ENCODE measurements at places on chromosomes 1 and 21.

- DNase-seq: no peak
Observed at GRCh38 chr1:169250022-169250421, 117.6 kb downstream of the NME7 start.

GRCh38 chr1:37305841-37306240 lies 168.5 kb upstream of the ZC3H12A start:
- DNase-seq: no peak

DNA sequence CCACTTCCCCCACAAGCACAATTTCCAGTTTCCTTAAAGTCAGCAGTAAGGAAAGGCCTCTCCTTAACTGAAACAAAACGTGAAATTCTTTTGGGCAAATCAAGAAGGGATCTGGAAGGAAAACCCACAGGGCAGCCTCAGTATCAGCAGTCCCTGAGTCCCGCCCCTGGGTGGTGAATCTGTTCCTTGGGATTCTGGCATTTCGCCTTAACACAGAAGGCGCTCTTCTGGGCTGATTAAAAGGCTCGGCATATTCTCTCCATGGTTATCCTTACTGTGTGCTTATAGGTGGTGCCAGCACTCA lies 12.2 kb upstream of the RAB4A start:
- no peak for DNase-seq

GRCh38 chr1:24921412-24921811 lies 8.7 kb downstream of the RUNX3 start:
- DNase-seq: no peak

DNA sequence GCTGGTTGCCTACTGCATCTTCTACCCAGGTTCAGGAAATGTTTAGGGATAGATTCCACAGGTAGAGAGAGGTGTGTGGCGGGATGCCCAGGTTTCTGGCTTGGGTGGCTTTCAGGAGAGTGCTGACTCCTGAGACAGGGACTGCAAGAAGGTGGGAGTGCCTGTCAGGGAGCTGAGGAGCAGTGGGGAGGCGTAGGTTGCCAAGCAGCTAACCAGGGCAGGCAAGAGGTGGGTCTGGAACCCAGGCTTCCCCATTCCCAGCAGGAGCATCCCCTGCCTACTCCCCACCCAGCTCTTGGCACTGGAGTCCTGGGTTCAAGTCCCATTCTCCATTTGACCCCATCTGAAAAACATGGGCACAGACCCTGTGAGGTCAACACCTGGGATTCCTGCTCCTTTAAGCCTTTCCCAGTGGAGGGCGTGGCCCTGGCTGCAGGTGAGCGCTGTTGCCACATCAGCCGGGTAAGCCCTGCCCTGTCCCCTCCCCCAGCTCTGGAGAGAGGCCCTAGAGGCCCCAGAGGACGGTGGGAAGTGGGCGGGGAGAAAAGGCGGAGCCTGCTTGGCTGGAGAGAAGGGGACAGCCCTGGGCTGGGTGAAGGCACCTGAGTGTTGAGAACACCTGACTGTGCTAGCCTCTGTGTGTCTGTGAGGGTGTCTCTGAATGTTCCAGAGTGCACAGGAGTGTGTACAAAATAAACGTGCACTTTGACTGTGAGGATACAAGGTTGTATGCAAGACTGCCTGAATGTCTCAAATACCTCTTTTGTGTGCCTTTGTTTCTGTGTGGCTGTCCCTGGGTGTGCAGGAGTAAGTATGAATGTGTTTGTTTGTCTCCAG lies 14.0 kb upstream of the SYNC start:
- DNase-seq: peak; percentile 49

DNA sequence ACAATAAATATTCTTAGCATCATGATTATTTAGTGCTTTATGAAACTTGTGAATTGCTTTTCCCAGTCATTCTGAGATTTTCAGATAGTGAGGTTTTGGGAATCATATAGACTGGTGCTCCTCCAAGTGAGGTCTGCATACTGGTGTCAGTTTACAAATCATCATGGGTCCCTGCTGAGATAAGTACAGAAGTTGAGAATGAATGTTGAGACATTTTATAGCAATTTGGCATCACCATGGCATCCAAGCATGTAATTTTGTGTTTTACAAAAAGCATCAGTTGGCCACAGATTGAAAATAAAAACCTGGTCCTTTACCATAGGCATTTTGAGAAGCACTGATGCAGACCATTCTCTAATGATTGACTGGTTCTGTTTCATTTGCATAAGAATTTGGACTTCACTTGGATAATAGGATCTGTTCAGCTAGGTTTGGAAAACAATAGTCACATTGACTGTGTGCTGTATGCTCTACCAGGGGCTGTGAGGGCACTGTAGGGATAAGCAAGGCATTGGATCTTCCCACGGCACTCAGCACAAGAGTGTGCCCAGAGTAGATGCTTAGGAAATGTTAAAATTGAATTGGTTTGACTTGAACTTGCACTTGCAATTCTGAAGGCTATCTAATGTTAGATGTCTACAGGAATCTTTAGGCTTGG lies 79.0 kb upstream of the JUN start:
- no peak for DNase-seq

DNA sequence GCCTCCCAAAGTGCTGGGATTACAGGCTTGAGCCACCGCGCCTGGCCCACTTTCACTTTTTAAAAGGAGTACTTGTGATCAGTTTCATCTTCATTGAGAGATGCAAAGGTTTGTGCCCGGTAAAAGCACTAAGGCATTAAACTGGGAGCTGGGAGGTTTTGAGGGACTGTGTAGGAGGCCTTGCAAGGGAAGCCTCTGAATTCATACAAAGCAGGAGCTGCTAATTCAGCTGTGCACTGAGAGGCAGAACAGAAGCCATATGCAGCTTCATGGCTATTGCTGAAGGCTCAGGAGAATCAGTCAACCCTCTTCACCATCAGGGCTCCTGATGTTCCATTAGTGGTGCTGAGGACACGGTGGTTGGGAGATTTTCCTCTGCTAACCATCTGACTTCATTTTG lies 77.7 kb downstream of the GPR88 start:
- no peak for DNase-seq

GRCh38 chr1:227776331-227776771 lies 39.1 kb upstream of the PRSS38 start:
- peak; percentile 96 for DNase-seq

- DNase-seq: peak; percentile 63
Observed at GRCh38 chr1:82392513-82392912, 591.8 kb downstream of the ADGRL2 start.

- DNase-seq: no peak
Observed at GRCh38 chr1:205356440-205357139, at the start of gene KLHDC8A. KLHDC8A (minus strand) TSS chr1:205356922; CDS start chr1:205343604, 13,318 bp downstream.

DNA sequence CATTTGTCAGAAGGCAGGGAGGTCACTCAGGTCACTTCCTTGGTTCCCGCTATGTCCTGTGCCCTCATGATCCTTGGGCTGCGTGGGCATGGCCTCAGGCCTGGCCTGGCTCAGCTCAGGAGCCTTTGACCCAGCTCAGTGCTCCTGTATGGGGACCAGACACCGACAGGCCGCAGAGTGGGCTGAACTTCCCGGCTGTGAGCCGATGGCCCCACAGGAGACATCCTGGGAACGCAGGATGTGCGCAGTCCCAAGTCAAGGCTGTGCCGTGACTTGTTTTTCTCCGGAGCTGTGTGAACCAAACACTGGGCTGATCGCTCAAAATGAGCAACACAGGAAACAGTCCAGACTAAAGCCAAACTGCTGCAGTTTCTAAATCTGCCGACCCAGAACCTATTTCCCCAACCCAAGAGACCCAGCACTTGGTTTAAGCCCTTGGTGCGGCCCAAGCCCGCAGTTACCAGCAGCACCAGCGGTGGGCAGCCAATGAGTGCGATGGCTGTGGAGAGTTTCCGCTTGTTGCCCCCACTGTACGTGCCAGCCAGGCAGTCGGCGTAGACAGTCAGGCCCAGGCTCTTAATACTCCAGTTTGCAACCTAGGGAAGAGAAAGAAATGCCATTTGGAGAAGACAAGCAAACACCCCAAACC lies 92.3 kb upstream of the GCLM start:
- no peak for DNase-seq

- peak; percentile 51 for DNase-seq
Observed at GRCh38 chr1:208182880-208183645, 61.1 kb downstream of the PLXNA2 start.

GRCh38 chr1:6179564-6180175 lies 451 bp downstream of the CHD5 start:
- peak; percentile 82 for DNase-seq

DNA sequence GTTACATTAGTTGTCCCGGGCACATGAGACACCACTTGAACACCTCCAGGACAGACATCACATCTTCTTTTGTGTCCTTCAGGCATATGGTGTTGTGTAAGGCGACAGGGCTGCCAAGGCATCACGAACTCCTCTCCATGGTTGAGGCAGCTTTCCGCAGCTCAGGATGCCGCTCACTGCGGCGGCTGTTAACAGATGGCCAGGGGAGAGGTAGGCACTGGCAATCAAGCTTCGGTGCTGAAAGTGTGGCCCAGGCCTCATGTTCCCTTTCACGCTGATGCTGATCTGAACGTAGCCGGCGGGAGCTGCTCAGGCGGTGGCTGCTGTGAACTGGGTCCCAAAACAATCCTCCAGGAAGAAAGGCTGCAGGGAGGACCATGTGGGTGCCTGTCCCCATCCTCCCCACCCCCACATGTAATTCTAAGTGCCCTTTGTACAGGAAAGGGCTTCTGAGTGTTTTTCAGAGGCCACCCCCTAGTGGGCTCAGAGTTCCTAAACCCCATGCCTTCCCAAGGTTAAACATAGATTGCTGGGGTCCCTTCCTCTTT lies 287.1 kb upstream of the AJAP1 start:
- DNase-seq: no peak

- DNase-seq: no peak
Observed at GRCh38 chr1:226195144-226195543, 8.6 kb upstream of the ACBD3 start.

- no peak for DNase-seq
Observed at GRCh38 chr21:38842079-38842478, 36.4 kb downstream of the ETS2 start.

DNA sequence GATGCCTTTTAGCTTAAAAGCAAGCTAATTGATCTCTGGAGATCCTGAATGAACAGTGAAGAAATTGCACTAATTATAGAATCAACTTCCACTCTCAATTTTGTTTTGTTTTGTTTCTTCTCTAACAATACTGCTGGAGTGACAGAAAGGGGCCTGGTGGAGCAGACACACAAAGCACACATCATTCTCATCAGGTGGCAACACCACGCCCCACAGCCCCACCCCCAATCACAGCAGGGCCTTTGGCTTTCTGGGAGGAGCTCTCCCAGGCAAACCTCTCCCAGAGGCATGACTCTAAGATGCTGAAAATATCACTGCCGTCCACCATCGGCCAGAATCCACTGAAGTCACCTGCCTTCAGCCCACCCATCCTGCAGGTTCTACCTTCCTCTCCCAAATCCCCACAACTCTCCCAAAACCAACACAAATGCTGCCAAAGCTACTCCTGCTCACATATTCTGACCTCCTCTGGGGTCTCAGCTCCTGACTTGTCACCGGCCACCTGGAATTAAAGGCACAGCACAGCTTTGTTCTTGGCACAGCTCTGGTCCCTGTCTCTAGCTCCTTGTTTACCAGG lies 120.7 kb downstream of the GRIK3 start:
- DNase-seq: no peak

DNA sequence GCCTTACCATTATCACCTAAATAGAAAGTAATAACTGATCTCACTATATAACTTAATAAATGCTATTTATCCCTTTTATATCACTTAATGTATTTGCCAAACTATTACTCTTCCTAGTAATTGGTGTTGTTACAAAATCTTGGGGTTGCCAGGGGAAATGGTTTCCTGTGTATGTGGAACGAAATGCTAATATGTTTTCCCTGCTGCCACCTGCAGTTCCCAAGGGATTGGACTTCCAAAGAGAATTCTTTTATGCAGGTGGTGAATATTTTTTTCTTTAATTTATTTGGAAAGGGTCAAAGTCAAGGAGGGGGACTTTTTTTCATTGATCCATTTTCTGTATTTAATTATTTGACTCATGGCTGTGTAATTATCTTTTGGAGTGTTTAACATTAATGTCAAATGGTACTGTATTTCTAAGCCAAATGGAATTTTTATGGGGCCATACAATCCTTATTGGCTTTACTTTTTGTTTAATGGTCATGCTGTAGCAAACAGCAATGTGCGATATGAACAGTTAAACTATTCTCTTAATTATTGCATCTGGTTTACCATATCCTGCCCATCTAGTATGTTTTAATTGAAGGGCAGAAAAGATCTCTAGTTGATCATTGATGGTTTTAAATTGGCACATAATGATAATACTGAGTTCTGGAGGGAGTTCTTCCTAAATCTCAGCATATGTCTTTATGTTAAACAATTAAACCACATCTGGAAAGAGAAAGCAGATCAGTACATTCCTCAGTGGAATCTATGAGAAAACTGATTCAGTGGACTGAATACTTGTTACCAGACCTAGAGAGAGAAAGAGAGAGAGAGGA lies 486.3 kb downstream of the TTLL7 start:
- no peak for DNase-seq

GRCh38 chr1:67729872-67730271 lies 44.9 kb downstream of the GADD45A start:
- no peak for DNase-seq

DNA sequence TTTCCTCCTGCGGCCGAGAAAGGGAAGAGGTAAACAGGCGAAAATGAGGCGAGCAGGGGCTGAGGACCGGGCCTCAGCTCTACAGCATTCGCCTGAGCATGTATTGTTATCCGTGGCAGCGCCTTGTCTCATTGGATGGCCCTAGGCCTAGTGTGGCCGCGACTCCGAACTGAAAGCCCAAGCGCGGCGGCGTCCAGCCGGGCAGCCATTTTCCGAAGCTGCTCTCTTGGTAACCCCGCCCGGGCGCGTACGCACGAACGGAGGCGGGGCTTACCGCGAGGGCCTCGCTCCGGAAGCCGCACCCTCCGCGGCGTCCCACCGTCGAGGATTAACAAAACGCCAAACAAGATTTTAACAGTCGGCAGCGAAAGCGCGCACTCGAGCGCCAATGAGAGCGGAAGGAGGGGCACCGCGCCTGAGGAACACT lies 797 bp upstream of the USP1 start:
- DNase-seq: peak; percentile 73

DNA sequence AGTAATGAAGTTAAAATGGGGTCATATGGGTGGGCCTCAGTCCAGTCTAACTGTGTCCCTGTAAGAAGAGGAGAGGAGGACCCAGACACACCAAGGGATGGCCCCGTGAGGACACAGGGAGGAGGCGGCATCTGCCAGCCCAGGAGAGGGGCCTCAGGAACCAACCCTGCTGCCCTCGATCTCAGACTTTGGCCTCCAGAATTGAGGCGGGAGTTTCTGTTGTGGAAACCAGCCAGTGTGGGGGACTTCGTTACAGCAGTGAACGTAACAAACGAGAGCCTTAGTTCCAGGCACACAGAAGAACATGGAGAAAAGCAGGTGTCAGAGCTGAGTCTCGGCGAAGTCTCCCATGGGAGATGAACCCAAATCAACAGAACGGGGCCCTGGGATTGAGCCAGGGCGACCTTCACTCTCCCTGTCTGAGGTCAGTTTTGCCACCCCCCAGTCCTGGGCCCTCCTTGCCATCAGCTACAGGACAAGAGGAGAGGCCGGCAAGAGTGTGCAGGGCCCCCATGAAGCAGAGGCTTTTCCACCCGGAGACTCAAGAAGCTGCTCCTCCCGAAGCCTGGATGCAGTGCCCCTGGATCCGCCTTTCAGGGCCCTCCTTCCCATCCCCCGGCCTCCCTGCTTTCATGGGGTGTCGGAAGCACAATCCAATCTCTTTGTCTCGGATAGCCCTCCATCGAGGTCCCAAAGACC lies 36.6 kb downstream of the TFF3 start:
- DNase-seq: peak; percentile 85

GRCh38 chr1:10594595-10595223 lies 120.0 kb downstream of the PEX14 start:
- DNase-seq: no peak

- DNase-seq: no peak
Observed at GRCh38 chr1:84643183-84643582, 47.1 kb downstream of the SSX2IP start.
